ENCODE measurements at places on chromosomes 6 and 20.
A peak's percentile ranks its signal among the peaks of the same experiment; 100 is the strongest.

DNA sequence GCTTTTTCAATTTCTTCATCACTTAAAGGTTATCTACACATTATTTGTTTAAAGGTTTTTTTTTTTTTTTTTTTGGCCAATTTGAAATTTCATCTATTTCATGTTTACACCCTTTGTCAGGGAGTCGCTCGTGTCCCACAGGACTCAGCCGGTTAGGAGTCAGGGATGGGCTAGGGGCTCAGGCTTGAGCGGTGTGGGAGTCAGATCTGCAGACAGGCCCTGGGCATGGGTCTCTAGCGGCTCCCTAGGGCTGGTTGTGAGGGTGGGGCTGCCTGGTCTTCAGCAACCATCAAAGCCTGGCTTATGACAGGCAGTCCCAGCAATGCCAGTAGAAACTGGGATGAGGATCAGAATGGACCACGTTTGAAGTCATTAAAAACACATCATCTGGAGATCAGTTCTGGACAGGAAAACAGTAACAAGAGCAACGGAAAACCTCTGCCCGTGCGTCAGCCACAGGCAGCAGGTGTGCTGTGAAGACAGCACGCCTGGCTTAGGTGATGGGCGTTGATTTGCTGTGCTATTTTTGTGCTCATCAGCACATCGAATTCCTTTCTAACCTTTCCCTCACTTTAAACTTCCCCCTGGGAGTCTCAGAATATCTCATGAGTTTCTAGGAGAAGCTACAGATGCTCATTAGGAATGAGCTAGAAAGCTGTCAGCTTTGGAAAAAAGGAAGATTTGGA is 91.3 kb upstream of the MPC1 start:
- no peak for DNase-seq

DNA sequence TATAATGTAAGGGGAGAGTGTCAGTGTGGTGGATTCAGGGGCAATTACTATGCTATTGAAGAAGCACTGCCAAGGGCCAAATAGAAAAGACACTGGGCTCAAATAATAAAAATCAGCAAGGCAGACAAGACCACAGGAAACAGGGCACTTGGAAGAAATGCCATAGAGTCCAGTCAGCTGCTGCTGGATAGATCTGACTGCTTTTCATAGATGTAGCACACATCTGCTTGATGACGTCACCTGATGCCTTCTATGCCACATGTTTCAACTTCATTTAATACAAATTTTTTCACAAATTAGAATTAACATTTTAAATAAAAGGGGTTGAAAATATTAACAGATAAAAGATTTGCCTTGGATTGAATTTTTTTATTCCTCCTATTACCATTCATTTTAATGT is 23.9 kb upstream of the AHI1 start:
- DNase-seq = no peak

GRCh38 chr20:49832632-49833327 is 20.2 kb downstream of the SLC9A8 start:
- DNase-seq = no peak

DNA sequence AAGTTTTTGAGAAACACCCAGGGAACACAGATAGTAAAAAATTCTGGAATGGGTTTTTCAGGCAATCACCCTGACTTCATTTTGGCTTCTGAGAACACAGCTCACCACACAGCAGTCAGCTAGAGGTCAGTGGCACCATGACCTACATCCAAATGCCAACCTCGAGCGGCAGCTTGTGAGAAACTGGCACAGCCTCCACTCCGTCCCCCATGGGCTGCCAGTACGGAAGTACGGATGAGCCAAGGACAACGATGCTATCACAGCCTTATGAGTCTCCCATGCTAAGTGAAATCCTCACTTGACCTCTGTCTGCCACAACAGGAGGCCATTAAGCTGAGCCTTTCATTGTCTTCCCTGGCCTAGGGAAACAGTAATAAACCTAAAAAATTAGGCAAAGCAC is 32.0 kb downstream of the KIF16B start:
- no peak for DNase-seq

- DNase-seq = no peak
Observed at GRCh38 chr6:56517155-56517745, 125.4 kb downstream of the DST start.

DNA sequence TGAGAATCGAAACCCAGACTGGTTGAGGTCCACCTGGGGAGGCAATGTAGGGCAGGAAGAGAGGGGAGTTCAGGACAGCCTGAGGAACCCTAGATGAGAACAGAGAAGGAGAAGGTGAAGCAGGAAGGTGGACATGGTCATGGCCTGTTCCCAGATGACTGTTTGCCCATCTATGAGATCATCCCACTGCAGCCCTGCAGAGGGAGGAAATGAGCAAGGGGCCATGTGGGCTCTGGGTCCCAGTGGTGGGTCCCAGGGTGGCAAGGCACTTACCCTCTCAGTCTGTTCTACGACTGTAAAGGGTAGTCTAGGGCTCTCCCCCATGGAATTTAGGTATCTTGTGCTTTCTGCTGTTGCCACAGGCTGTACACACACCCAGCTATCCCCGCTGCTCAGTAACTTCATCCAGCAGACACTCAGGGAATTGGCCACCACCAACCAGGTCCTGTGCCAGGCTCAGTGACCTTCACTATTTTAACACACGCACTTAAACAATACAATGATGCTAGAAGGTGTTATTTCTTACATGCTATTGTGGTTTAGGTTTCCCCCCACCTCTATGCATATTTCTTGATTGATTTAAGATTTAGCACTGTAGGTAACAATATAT is 89.8 kb downstream of the TOX2 start:
- DNase-seq = no peak

GRCh38 chr20:60013296-60014139 is 55.3 kb downstream of the CDH26 start:
- DNase-seq = no peak

GRCh38 chr6:135813401-135813800 is 38.1 kb upstream of the PDE7B start:
- no peak for DNase-seq

GRCh38 chr6:107816818-107817217 is 7.3 kb downstream of the SCML4 start:
- DNase-seq = no peak

- DNase-seq = no peak
Observed at GRCh38 chr6:42251911-42252637, 34.4 kb upstream of the MRPS10 start.

DNA sequence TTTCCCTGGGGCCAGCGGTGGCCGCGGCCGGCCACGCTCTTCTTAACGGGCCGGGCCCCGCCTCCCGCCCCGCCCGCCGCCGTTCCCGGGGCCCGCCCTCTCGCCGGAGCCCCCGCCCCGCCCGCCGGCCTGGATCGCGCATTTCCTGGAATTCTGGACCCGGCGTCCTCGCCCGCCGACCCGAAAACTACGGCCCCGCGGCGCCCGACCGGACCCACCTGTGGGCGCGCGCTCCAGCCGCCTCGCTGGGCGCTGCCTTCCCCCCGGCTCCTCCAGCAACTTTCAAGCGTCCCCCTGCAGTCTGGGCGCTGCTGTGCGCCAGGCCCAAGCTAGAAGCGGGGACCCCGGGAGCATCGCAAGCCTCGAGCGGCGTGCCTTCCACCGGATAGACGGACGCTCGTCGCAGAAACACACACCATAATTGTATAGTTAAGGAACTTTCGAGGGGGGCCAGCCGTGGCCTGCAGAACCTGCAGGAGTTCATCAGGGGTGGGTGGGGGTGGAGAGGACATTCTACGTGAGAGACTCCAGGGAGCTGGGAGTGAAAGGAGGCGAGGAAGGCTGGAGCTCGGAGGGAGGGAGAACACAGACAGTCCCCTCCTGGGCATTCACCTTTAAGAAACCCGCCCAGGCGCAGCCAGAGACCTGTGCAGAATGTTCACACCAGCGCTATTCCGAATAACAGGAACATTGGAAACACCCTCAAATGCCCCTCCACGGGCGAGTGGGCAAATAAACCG is at the start of gene ADA:
ADA (minus strand) TSS at position 16 of the 740 bp plus-strand sequence. CDS start 92 bp downstream, outside the sequence.
- no peak for DNase-seq

DNA sequence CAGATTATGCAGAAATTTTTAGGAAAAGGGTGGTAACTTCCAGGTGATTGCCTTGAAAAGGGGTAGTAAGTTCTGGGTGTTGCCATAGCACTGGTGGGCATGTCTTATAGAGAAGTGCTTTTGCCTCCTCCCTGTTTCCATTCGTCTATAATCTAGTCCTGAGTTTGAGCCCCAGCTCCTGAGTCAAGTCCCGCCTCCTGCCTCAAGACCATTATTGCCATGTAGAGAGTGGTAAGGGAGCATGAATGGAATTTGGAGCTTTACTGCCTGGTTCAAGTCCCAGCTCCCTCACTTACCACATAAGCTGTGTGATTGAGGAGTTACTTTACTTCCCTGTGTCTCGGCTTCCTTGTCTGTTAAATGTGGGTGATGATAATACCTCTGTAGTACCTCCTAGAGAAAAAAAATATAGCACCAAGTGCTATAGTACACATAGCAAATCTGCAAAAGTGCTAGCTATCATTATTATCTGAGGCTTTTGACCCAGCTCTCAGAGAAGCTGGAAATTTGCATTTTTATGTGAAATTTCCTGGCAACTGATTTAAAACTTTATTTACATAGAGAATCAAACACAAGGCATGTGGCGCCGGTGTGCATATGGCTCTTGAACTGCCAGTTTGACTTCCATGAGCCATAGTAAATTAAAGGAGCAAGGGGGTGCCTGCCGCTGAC is 36.0 kb downstream of the TGM6 start:
- DNase-seq = no peak

DNA sequence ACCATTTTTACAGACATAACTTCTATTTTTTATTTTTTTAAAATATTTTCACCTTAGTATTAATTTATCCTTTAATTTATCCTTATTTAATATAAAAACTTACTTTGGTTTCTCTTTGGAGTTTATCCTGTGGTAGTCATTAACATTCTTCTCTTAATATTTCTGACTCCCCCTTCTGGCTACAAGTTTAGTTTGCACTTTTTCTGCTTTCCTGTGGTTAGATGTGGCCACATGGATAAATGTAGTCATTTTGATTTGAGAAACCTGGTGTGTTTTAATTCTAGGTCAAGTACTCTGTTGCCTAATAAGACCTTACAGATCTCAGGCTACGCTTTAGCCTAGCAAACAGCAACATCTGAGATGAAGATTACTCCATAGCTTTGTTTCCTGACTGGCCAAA is 1187.5 kb downstream of the HACE1 start:
- DNase-seq = no peak

- DNase-seq = peak; percentile 33
Observed at GRCh38 chr6:156778454-156779205, 1.5 kb downstream of the ARID1B start.

DNA sequence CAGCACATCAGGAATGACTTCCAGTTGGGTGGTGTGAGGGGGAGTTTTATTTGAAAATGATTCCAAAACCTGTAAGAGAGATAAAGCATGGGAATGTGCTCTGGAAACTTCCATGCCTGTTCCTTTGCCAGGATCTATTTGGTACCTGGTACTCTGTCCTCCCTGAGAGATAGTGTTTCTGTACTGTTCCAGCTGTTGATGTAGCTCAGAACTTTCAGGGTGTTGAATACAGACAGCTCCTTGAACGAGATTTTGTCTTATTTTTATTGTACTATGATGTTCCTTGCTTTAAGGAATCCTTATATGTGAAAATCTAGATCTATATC is 148.7 kb upstream of the RIPOR2 start:
- no peak for DNase-seq

GRCh38 chr6:36873612-36874442 is 776 bp downstream of the PPIL1 start:
- DNase-seq = no peak

DNA sequence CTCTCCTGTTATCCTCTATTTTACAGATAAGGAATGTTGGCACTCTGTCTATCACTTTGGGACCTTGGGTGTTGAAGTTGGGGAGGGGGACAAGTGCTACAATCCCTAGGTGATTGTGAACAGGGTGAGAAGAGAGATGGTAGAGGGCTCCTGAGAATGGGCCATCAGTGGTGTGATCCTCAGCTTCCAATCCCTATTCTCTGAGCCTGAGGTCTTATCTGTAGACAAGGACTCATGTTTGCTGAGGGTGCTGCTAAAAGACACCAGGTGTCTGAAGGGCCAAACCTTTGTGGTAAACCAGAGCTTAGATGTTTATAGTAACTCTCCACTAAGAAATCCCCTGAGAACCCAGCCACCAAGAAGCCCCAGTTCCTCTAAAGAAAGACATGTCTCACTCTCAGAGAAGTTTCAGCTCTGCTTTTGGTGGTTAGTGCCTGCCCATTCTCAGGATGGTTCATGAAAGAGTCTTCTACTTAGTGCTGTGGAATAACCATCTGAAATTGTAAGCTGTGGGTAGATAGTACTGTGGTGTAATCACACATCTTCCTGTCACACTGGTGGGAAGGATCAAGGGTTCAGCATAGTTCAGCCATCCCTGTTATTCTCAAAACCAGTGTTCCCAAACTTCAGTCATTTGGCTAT is 58.2 kb upstream of the IL20RA start:
- no peak for DNase-seq

DNA sequence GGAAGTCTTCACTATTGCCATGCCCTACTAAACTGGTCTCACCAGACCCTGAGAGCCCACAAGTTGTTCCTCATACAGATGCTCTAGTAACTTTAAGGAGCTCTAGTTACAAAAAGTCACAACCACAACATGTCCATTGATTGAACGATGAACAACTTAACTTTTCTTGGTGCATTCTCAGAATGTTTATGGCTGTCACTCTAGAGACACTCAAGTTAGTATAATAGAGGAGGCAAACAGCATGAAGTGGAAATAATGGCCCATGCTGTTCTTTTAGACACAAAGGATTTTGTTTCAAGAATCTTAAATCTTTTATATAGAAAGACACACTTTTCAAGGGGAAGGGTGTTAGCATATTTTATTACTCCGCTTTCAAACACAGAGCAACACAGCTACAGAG is 934.4 kb downstream of the HACE1 start:
- no peak for DNase-seq

DNA sequence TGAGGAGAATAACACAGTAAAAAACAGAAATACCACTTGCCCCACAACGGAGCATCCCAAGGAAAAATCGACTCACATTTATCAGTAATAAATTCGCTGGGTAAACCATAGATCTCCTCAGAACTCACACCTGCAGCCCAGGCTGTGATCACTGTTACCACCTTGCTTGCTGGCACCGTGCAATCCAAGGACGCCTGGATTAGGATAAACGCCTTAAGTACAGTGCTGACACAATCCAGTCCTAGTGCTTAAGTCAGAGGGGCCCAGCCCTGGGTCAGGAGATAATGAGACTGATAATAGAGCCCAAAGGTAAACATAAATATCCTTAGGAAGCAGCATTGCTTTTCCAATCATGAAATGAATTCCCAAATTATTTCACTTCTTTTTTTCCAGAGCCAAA is 62.5 kb downstream of the EPB41L2 start:
- DNase-seq = no peak

GRCh38 chr6:165231177-165231576 is 78.2 kb downstream of the C6orf118 start:
- no peak for DNase-seq
